ENCODE measurements at places on chromosomes 6 and 20.

GRCh38 chr20:40848096-40848495, 159.1 kb upstream of the MAFB start:
- no peak for DNase-seq

DNA sequence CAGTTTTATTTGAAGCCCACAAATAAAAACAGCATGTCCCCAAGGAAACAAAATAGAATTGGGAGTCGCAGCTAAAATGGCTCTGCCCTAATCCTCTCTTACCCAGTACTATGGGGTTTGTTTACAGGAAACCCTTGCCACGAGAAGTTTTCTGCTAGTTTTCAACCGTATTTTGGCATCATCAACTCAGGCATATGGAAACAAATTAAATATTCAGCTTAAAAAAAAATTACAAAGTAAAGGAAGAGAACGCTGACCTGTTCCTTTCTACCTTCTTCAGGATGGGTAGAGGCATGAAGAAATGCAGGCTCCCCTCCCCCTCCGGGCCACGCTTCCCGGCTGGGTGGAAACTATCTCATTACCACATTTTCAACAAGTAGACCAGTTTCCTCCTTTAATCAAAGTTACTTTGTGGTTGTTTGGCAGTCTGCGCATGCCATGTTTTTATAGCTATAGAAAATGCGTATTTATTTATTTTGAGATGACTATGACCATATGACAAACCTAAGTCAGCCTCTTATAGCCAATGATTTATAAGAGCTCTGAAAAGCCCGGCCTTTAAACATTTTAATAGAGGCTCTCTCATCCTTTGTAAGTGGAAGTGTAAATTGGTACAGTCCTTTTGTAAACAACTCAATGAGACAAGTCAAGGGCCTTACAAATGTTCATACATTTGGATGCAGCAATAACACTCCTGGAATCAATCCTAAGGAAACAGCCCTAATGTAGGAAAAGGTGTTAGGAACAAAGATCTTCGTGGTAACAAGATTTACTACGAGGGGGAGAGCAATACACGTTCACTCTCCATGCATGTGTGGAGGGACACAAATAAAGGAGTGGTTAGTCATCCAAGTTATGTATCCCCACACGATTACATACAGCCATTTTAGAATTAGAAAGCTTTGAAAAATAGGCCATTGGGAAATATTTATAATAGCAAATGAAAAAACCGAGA, 16.1 kb upstream of the ZNF217 start:
- peak; percentile 80 for DNase-seq

GRCh38 chr6:33313709-33314514, at the start of gene TAPBP:
Gene TAPBP (minus strand): TSS chr6:33314078. CDS start chr6:33314041, 37 bp downstream.
- DNase-seq, result peak; percentile 94

- DNase-seq, result no peak
These were observed 27.9 kb upstream of the DSP start for GRCh38 chr6:7513529-7513928.

DNA sequence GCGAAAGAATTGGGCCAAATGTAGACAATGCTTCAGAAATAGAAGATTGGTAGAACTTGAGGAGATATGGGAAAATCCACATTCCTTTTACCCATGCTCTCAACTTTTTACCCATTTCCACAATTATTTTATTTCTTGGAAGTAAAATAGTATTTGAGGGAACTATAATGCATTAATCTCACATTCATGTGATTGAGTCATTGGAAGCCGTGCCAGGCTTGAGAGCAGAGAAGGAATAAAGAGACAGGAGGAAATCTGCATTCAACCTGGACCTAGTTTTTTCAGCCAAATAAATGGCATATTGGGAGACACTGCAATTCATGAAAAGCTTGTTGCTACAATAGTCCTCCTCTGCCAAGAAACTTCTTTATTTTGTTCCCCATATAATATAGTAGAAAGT, 2.8 kb upstream of the NUP153 start:
- no peak for DNase-seq

- no peak for DNase-seq
These were observed 108.7 kb downstream of the PERP start for GRCh38 chr6:137998461-137999019.

GRCh38 chr6:165055231-165055630, 254.2 kb downstream of the C6orf118 start:
- no peak for DNase-seq

GRCh38 chr20:63344616-63345327, 16.4 kb downstream of the CHRNA4 start:
- DNase-seq, result no peak

GRCh38 chr6:37319156-37319555, 34.6 kb upstream of the RNF8 start:
- no peak for DNase-seq

- DNase-seq, result no peak
These were observed 302.6 kb upstream of the MANEA start for GRCh38 chr6:95274686-95275235.

GRCh38 chr6:116300566-116300965, 20.8 kb upstream of the TSPYL1 start:
- no peak for DNase-seq

DNA sequence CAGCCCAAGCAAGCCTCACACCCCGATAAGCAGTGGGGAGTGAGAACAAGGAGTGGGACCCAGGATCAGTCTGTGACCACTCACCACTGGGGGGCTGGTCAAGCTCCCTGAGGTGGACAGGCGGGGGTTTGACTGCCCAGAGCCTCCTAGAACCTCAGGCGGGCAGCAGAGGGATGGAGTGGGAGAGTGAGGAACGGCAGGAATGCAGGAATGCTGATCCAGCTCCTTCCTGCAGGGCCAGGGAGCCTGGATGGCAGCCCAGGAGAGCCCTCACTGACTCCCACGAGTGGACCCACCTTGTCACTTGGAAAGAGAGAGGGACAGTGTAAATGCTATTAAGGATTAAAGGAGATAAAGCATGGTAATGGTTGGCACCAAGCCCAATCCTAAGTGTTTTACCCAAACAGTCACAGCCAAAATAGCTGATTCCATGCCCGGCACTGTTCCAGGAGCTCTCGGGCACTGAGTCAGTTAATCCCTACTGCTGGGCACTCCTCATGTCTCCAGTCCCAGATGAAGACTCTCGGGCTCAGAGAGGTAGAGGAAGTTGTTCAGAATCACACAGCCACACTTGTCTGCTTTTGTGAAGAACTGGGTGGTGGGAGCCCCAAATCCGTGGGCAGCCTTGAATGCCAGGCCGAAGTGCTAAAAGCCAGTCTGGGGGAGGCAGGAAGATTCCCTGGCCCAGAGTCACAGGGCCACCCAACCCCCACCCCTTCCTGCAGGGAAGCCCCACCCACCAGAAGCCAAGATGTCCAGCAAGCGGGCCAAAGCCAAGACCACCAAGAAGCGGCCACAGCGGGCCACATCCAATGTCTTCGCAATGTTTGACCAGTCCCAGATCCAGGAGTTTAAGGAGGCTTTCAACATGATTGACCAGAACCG, 3.1 kb downstream of the MYL9 start:
- DNase-seq, result no peak

GRCh38 chr6:45617441-45617840, 239.7 kb upstream of the SUPT3H start:
- no peak for DNase-seq

- DNase-seq, result no peak
These were observed 8.2 kb upstream of the MTHFD1L start for GRCh38 chr6:150857062-150857944.

- DNase-seq, result no peak
These were observed 154.7 kb downstream of the SYCP2 start for GRCh38 chr20:59778615-59779200.

- no peak for DNase-seq
These were observed 69.5 kb upstream of the SULF2 start for GRCh38 chr20:47854687-47855212.

DNA sequence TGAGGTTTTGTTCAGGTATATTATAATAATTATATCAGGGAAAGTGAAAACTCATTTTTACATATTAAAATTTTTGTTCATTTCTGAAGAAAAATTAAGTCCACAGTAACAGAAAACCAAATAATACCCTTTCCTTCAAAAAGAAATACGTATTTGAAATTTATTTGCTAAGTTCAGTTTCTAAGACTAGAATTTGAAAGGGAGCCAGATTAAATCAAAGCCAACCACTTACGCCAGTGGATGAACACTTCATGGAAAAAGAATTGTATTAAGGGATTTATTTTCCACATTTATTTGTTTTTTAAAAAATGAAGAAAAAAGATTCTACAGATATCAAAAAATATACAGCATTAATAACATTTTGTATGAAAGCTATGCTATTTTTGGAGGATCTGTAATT, 654.4 kb downstream of the EYS start:
- no peak for DNase-seq

DNA sequence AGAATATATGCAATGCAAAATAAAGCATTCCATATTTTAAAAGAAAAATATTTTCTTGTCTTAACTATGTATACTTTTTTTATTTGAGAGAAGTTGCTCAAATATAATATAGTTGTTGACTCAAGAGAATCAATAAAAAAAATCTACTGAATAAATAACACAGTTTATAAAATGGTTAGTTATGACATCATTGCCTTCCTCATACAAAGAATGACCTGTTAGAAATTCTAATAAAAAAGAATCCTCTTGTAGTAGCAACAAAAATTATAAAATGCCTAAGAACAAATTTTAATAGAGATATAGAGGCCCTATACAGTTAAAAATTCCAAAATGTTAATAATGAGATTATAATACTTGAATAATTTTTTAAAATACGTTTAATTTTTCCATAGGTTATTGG, 96.5 kb upstream of the AHI1 start:
- DNase-seq, result no peak

GRCh38 chr6:1297746-1298145, 14.2 kb upstream of the FOXQ1 start:
- DNase-seq, result no peak

GRCh38 chr6:401239-401993, 9.9 kb downstream of the IRF4 start:
- DNase-seq, result no peak

GRCh38 chr6:55925292-55925691, 49.9 kb upstream of the BMP5 start:
- DNase-seq, result no peak

GRCh38 chr20:54144847-54145414, 28.9 kb downstream of the CYP24A1 start:
- DNase-seq, result no peak

DNA sequence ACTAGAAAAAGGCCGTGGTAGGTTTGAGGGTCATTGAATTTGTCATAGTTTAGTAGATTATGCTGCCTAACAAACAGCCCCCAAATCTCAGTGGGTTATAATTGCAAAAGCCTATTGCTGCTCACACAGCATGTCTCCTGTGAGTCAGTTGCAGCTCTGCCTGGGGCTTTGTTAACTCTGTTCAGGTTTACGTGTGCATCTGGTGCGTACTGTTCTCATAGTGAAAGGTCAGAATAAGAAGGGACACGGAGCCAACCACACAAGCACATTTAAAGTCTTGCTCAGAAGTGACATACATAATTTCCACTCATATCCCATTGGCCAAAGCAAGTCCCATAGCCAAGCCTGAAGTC, 48.1 kb upstream of the BMP2 start:
- DNase-seq, result no peak

GRCh38 chr20:513429-513828, 30.2 kb downstream of the CSNK2A1 start:
- no peak for DNase-seq

- DNase-seq, result no peak
These were observed 280.2 kb downstream of the ESR1 start for GRCh38 chr6:152087701-152088100.

DNA sequence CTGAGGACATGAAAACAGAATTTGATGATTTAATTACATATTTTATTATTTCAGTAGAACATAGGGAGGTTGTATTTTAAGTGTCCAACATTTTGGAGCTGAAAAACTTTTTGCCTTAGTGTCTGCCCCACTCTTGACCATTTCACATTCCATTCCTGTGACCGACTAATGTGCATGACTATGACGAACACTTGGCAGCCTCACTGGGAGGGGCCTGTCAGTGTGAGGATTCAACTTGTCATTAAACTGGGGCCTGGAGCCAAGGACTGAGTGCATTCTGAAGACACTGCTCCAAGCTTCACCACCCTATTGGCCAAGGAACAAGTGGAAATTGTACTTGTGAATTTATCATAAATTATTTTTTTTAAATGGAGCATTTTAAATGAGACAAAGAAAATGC, 661.3 kb downstream of the BCKDHB start:
- DNase-seq, result no peak

DNA sequence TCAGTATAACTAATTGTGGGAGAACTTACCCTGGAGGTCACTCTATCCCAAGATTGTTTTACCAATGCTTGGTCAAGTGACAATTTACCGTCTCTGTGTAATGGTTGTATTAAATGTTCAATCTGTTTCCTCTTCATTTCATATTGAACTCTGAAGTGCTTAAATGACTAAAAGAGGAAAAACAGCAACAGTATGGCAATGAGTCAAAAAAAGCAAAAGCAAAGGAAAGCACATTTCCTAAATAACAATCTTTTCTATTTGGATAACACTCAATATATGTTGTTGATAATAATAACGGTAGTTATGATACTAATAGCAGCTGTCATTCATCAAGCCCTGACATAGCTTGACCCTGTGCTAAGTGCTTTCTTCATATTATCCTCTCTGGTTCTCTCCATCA, 152.4 kb downstream of the SYNE1 start:
- no peak for DNase-seq

GRCh38 chr6:29641430-29642148, 8.6 kb upstream of the GABBR1 start:
- peak; percentile 31 for DNase-seq

GRCh38 chr6:14799928-14800327, 445.9 kb upstream of the JARID2 start:
- DNase-seq, result peak; percentile 54

GRCh38 chr6:56311533-56312448, 64.4 kb upstream of the COL21A1 start:
- no peak for DNase-seq

DNA sequence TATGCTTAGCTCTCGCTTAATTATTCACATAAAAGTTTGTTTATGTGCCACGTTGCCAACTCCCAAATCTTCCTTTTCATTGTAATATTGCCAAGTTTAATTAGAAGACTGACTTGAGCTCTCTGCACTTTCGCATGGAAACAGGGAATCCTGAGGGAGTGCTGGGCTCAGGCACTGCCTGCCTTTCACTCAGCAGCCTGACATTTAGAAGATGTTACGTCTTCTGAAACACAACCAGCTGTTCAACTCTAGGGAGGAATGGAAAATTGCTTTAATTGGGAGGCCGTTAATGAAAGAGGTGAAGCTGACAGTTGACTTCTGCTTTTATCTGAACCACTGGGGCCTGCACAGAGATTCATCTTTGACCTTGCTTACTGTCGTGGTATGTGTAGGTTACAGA, 77.4 kb upstream of the MTHFD1L start:
- DNase-seq, result no peak

All from CD4-positive, alpha-beta T cell treated with Interleukin-1 beta for 1 hour (primary cell).